Esophagus squamous epithelium (tissue), 5 donors: ENCODE measurements at places on chromosomes 4 and X. TPM values are rescaled to one million over a fixed set of nuclear protein-coding genes. Genes with fewer than 3 reads are reported as not detected.

- no peak for DNase-seq
- H3K4me1 ChIP-seq = no peaks in the 10 kb centered on the region
- H3K36me3 ChIP-seq = no peaks in the 10 kb centered on the region
- H3K4me3 ChIP-seq = no peak overlapping the region
- no peak overlapping the region for H3K27ac ChIP-seq
- H3K27me3 ChIP-seq = no peaks in the 10 kb centered on the region
These were observed 51.5 kb downstream of the SLC9A7 start for GRCh38 chrX:46707274-46707965.

FAM193A gene
- total RNA-seq = 17.1 TPM

DUSP21 gene
- not detected for total RNA-seq

DNA sequence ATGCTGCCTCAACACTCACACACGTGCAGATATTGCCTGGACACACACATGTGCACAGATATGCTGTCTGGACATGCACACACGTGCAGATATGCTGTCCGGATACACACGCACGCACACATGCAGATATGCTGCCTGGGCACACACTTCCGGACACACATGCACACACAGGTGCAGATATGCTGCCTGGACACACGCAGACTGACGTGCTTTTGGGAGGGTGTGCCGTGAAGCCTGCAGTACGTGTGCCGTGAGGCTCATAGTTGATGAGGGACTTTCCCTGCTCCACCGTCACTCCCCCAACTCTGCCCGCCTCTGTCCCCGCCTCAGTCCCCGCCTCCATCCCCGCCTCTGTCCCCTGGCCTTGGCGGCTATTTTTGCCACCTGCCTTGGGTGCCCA lies 14.7 kb downstream of the FGFRL1 start:
- no peak for DNase-seq
- H3K27ac ChIP-seq = no peak overlapping the region
- no peaks in the 10 kb centered on the region for H3K27me3 ChIP-seq
- H3K36me3 ChIP-seq = no peaks in the 10 kb centered on the region
- H3K4me3 ChIP-seq = no peak overlapping the region

DNA sequence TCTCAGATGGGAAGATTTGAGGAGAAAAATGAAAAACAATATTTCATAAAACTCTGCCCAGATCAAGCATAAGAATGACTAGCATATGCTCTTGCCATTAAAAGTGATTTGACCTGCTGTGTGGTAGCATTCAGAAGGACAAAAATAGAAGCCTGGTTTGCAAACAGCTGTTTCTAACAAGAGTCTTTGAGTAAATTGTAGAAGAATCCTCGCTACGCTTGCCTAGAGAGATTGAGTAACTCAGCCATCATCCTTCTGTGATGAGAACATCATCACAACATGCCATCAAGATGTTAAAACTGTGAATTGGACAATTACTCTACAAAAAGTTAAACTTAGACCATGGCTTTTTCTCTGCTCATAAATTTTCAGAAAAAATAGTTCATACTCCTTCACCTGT lies 168.9 kb upstream of the PUDP start:
- no peak overlapping the region for H3K4me3 ChIP-seq
- no peak overlapping the region for H3K27ac ChIP-seq
- no peaks in the 10 kb centered on the region for H3K27me3 ChIP-seq
- no peaks in the 10 kb centered on the region for H3K36me3 ChIP-seq

DNA sequence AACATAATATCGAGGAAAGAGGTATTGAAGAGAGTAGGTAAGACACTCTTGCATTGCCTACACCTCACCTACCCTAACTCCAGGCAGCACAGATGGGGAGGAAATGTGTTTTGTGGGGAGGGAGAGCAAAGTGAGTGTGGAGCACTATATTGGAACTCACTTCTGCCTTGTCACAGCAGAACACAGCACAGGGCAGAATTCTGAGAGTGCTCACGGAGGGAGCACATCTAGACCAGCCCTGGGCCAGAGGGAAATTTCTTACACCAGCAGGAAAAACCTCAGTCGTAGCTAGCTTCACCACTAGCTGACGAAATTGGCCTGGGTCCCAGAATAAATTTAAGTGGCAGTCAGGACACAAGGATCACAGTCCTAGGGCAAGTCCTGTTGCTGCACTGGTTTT lies 517.3 kb downstream of the TMA16 start:
- H3K4me3 ChIP-seq = no peak overlapping the region
- no peaks in the 10 kb centered on the region for H3K4me1 ChIP-seq
- no peaks in the 10 kb centered on the region for H3K36me3 ChIP-seq
- DNase-seq = no peak

GRCh38 chr4:162229670-162230069 lies 65.9 kb upstream of the FSTL5 start:
- H3K4me1 ChIP-seq = no peaks in the 10 kb centered on the region
- no peak for DNase-seq
- H3K36me3 ChIP-seq = no peaks in the 10 kb centered on the region
- no peak overlapping the region for H3K27ac ChIP-seq
- no peaks in the 10 kb centered on the region for H3K27me3 ChIP-seq
- H3K4me3 ChIP-seq = no peak overlapping the region

GRCh38 chrX:132171478-132171877 lies 43.7 kb upstream of the FRMD7 start:
- no peaks in the 10 kb centered on the region for H3K4me1 ChIP-seq
- no peak for DNase-seq
- H3K27me3 ChIP-seq = no peaks in the 10 kb centered on the region

GRCh38 chr4:87026800-87027495 lies 92.1 kb downstream of the AFF1 start:
- no peak overlapping the region for H3K4me3 ChIP-seq
- DNase-seq = no peak
- no peaks in the 10 kb centered on the region for H3K27me3 ChIP-seq
- peaks cover 93% of the 10 kb centered on the region for H3K4me1 ChIP-seq
- H3K27ac ChIP-seq = no peak overlapping the region

DNA sequence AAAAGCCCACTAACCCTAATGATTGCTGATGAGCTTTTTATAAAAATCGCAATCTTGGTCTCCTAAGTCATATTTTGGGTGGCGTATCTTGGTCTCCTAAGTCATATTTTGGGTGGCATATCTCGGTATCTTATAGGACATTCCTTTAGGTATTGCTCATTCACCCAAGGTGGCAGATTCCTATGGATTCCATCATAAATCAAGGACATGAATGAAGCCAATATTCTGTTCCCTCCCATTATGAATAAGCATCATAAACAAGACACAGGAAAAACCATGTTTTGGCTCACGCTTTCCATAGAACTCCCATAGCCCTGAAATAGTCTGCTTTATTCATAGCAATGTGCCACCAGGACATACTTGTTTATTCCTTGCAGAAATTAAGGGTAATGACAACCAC lies 95.0 kb upstream of the CD99 start:
- no peaks in the 10 kb centered on the region for H3K27me3 ChIP-seq
- H3K36me3 ChIP-seq = no peaks in the 10 kb centered on the region
- H3K4me1 ChIP-seq = no peaks in the 10 kb centered on the region
- no peak overlapping the region for H3K4me3 ChIP-seq
- H3K27ac ChIP-seq = no peak overlapping the region

- H3K27me3 ChIP-seq = no peaks in the 10 kb centered on the region
- DNase-seq = no peak
- no peaks in the 10 kb centered on the region for H3K36me3 ChIP-seq
- H3K4me3 ChIP-seq = no peak overlapping the region
- no peak overlapping the region for H3K27ac ChIP-seq
These were observed 715.8 kb downstream of the CCSER1 start for GRCh38 chr4:90842960-90843359.

KIAA1210 gene
- total RNA-seq = not detected

DNA sequence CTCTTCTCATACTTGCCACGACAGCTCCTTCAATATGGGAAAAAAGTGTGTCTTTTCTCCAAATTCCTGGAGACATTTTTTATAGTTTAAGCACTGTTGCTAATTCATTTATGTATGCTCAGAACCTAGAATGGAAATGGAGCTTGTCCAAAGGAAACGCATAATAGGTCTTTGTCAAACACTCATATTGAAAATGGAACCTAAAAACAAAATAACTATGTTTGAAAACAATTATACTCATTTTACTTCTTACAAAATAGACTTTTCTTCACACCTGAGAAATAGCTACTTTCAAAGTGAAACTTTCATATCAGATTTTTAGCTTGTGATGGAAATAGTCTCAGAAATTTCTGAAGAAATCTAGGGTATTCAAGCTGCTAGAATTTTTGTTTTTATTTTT lies 529.7 kb upstream of the BOD1L1 start:
- no peaks in the 10 kb centered on the region for H3K4me1 ChIP-seq
- H3K4me3 ChIP-seq = no peak overlapping the region
- no peaks in the 10 kb centered on the region for H3K36me3 ChIP-seq
- H3K27me3 ChIP-seq = no peaks in the 10 kb centered on the region
- H3K27ac ChIP-seq = no peak overlapping the region

DNA sequence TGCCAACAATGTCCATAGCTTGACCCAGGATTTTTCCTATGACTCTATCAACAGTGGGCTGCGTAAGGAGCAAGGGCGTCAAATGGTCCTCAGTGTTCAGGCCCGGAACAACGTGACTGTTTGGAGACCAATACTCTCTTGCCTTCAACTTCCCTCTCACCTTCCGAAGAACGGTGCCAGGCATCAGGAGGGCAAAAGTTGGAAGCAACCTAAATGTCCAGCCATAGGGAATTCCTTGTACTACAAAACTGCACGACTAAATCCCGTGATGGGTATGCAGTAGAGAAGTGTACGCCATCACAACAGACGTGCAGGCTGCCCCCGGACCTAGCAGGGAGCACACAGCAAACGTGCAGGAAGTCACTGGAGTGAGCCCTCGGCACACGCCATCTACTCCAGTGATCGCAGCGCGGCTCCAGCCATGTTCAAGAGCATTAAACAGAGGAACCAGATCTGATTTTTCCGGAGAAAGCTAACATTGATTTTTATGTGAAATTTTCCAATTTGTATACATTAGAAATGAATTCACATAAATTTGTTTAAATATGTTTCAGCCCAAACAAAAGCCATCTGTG lies 79.0 kb downstream of the JAKMIP1 start:
- H3K4me1 ChIP-seq = no peaks in the 10 kb centered on the region
- no peak for DNase-seq

DNA sequence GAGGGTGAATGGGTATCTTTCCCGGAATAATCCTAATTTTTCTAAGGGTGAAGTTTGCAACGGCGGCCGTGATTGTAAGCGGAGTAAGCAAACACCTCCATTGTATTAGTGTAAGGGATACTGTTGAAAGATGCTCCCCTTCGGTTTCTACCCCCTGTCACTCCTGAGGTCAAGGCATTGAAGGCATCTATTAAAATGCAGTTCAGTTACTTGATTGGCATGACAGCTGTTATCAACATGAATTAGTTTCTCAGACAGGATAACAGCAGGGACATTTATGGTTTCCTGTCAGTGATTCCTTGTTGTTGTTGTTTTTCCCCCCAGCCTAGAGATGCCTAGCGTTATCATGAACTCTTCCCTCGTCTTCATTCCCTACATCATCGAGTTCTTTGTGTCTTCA lies 552 bp downstream of the SLC25A14 start:
- H3K4me3 ChIP-seq = peak overlapping the region; percentile 79
- H3K27me3 ChIP-seq = no peaks in the 10 kb centered on the region
- no peak overlapping the region for H3K27ac ChIP-seq
- H3K36me3 ChIP-seq = no peaks in the 10 kb centered on the region

- no peaks in the 10 kb centered on the region for H3K36me3 ChIP-seq
- no peak for DNase-seq
- no peaks in the 10 kb centered on the region for H3K4me1 ChIP-seq
- H3K27me3 ChIP-seq = no peaks in the 10 kb centered on the region
These were observed 130.7 kb upstream of the TMEM164 start for GRCh38 chrX:109872021-109872732.

CFAP47 gene
- total RNA-seq = not detected

DNA sequence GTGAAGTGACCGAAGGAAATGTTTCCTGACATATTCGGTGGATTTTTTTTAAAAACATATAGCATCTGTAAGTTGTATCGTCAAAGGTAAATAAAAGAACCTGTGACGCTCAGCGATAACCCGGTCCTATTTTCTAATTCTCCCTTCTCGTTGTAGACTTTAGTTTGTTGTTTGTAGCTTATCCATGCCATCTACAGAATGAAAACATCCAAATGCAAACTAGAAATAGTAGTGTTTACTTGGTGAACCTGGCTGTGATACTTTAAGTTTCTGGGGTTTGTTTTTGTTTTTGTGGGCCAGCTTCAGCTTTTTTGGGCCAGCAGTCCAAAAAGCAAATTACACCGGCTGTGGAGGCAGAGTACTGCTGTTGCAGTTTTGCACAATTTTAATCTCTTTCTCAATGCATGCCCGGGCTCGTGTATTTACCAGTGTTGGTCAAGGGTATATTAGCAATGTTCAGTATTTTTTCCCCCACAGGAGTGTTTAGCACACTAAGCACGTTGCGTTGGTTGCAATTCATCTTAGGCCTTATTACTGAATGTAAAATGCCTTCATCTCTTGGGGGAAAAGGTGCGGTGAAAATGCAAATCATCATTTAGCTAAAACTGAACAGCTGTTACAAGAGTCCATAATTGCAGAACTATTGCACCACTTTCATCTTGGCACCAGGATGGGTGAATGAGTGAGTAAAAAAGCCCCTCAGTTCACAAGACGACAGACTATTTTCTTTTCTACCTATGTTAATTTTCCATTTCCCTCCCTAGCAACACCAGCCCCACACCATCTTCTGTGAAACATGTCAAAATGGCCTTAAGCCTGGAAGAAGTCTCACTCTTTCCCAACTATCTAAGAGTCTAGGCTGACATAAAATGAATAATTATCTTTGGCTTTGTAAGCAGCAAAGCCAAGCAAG lies 1.7 kb upstream of the CNOT6L start:
- H3K4me3 ChIP-seq = peak overlapping the region; percentile 96
- H3K4me1 ChIP-seq = peaks cover 44% of the 10 kb centered on the region
- peak overlapping the region; percentile 100 for H3K27ac ChIP-seq
- H3K36me3 ChIP-seq = no peaks in the 10 kb centered on the region
- H3K27me3 ChIP-seq = no peaks in the 10 kb centered on the region

DNA sequence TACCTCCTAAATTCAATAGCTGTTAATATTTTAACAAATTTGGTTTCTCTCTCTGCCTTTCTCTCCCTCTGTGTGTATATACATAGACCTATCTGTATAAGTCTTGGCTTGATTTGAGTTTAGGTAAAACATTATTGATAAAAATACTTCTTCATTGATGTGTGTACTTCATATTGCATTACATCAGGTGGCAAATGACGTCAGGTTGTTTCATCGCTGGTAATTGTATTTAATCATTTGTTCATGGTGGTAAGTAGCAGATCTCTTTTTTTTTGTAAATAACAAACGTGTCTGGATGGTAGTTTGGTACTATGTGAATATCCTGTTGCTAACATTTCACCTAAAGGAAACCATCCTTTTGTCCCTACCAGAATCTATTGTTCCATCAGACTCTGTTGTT lies 55.1 kb downstream of the GALNT7 start:
- H3K4me1 ChIP-seq = no peaks in the 10 kb centered on the region
- DNase-seq = no peak
- no peaks in the 10 kb centered on the region for H3K36me3 ChIP-seq

AWAT2 gene
- total RNA-seq = not detected

- no peaks in the 10 kb centered on the region for H3K36me3 ChIP-seq
- no peaks in the 10 kb centered on the region for H3K27me3 ChIP-seq
- no peak overlapping the region for H3K4me3 ChIP-seq
- H3K4me1 ChIP-seq = no peaks in the 10 kb centered on the region
- no peak overlapping the region for H3K27ac ChIP-seq
- DNase-seq = no peak
These were observed 3.4 kb downstream of the ARSF start for GRCh38 chrX:3044671-3045070.
